Renal cortical epithelial cell (primary cell): ENCODE measurements at places on chromosomes 13 and 19. TPM values are rescaled to one million over a fixed set of nuclear protein-coding genes. Genes with fewer than 3 reads are reported as not detected.

DNA sequence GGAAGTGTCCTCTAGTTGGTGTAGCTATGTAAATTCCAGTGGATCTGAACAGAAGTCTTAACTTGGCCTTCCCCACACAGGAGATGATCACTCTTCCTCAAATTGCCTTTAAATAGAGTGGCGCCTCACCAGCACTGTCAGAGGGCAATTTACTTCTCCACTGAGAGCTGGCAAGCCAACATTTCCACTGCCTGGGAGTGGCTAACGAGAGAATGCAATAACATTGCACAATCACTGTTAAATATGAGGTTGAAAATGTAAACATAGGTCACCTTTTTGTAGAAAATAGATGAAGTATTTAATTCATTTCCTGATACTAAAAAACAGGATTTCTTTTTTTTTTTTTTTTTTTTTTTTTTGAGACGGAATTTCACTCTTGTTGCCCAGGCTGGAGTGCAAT is 55.4 kb upstream of the UBL3 start:
- peak; percentile 74 for DNase-seq

The LILRB3 gene
- not detected in 2 replicates for total RNA-seq

The ZSCAN4 gene
- not detected in 2 replicates for total RNA-seq

DNA sequence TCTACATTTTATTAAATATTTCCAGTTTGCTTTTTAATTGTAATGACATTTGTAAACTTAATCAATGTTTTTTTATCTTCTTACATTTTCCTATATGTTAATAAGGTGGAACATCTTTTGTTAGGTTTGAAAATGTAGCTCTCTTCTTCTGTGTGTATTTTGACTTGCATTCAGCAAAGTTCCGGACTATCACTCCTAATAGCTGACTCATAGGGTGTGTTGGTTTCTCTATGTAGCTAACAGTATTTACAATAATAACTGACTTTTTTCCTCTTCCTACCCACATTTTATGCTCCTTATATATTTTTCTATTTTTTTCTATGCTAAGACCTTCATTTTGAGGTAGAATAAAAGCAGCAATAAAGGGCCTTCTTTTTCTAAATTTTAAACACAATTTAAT is 28.1 kb downstream of the MYO16 start:
- DNase-seq = no peak

DNA sequence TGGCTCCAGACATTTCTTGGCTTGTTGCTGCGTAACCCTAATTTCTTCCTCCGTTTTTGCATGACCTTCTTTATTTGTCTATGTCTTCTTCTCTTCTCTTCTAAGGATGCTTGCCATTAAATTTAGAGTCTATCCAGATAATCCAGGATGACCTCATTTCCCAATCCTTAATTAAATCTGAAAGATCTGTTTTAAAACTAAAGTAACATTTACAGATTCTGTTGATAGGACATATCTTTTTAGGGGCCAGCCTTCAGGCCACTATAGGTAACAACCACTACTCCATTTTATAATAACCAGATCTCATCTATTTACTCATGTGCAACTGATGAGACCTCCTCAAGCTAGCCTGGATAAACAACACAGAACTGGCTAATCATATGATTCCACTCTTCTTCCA is 490.5 kb upstream of the SLC10A2 start:
- no peak for DNase-seq

The KANK2 gene
- 26.0 and 233 TPM in 2 replicates for total RNA-seq

DNA sequence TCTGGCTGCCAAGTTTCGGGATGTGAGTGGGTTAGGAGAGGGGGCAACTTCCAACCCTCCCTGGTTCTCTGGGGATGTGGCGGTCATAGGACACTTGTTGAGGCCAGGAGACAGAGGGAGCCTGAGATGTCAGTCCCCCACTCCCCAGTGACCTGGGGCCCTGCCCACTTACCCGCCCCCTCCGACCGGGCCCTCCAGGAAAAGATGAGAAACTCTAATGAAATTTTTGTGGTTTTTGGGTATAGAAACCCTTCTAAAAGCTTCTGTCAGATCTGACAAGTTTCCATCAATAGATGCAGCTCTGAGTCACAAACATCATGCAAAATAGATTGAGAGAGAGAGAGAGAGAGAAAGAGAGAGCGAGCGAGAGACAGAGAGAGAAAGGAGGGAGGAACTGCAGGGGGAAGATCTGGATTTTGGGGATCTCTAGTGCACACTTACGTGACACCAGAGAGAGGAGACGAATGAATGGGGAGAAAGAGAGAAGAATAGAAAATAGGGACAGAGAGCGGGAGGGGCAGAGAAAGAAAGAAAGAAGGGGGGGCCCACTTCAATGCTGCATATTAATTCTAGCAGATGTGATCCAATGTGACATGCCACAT is 94.0 kb downstream of the PTPRS start:
- no peak for DNase-seq

- peak; percentile 8 for DNase-seq
These were observed 743.8 kb upstream of the SLC10A2 start for GRCh38 chr13:103810026-103810425.

- no peak for DNase-seq
These were observed 3.6 kb downstream of the TPT1 start for GRCh38 chr13:45337395-45337794.

DNA sequence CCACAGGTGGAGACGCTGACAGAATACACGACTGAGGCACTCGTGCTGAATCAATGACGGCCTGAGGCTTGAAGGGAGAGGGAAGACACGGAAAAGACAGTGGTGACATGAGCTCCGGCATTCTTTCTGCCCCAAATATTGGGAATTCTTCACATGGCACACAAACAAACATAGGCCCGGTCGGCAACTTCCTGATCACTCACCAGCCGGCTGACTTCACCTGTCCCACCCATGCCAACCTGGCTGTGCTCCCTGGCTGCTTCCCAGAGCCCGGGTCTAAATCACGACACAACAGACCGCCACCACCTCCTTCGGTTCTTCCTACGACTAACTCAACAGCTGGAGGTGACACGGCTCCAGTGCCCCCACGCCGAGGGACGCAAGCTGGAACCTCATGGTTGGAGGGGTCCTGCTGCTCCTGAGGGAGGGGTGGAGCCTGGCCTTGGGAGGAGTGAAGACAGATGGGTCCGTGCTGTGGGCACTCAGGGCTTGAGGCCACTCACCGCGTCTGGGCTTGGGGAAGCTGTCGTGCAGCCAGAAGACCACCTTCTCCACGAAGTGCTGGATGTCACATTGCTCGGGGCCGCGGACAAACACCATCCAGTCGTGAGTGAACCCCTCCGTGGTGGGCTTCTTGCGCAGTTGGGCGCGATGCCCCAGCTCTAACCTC is 9.6 kb downstream of the MLLT1 start:
- no peak for DNase-seq

DNA sequence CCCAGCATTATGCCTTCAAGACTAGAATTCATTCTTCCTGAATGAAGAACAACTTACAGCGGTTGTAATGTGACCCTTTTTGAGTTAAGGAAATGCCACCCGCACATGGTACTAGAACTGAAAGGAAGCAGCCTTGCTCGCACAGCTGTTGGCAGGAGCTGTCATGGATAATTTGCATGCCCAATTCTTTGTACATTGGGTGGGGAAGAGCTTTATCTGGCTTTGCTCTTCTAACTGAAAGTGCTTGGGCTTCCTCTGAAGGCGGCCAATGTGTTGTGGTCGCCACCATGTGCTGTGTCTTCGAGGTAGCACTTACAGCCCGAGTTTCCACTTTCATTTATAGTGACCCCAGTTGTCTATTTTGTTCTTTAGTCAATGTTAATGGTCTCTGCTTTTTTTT is 3.4 kb downstream of the CCNE1 start:
- DNase-seq = no peak

- DNase-seq = peak; percentile 10
These were observed 967 bp downstream of the REXO1 start for GRCh38 chr19:1847348-1847683.

DNA sequence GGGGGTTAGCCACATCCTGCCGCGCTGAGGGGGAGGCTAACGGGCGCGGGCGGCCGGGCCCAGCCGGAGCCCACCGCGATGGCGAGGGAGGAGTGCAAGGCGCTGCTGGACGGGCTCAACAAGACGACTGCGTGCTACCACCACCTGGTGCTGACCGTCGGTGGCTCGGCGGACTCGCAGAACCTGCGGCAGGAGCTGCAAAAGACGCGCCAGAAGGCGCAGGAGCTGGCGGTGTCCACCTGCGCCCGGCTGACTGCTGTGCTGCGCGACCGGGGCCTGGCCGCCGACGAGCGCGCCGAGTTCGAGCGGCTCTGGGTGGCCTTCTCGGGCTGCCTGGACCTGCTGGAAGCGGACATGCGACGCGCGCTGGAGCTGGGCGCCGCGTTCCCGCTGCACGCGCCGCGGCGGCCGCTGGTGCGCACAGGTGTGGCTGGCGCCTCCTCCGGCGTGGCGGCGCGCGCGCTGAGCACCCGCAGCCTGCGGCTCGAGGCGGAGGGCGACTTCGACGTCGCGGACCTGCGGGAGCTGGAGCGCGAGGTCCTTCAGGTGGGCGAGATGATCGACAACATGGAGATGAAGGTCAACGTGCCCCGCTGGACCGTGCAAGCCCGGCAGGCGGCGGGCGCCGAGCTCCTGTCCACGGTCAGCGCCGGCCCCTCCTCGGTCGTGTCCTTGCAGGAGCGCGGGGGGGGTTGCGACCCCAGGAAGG is 692 bp downstream of the RGS9BP start:
- DNase-seq = no peak

The CEACAM20 gene
- not detected in 2 replicates for total RNA-seq

DNA sequence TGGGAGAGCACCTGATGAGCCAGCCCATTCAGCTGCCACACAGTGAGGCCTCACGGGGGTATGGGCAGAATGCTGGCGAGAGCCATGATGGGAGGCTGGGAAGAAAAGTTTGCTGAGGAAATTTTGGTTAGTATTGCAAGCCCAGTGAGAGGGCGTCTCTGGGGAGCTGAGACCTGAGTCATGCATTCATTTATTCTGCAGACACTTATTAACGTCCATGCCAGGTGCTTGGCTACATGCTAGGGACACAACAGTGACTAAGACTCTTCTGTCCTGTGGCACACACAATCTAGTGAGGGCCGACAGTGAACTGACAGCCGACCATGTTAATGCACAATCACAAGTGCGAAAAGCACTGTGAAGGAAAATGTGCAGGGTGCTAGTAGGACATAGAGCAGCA is 27.2 kb downstream of the WDR62 start:
- no peak for DNase-seq

DNA sequence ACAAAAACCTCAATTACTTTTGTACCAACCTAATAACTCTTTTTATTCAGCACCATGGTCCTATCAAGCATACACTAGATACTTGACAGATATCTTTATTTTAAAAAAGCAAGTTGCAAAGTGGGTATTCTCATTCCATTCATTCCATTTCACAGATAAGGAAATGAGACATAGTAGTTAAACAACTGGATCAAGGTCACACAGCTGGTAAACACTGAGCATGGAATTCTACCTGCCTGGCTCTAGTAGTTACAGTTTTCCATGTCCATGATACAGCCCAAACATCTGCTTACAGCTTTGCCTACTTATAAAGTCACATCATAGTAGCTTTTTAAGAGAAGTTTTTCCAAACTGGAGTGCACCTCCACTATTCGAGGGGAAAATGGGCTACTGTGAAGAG is 57.1 kb upstream of the SERTM1 start:
- no peak for DNase-seq

The FUT1 gene
- 0.05 and 3.0 TPM in 2 replicates for total RNA-seq

The ZNF541 gene
- total RNA-seq = not detected in 2 replicates

The BLVRB gene
- 43.0 and 59.6 TPM in 2 replicates for total RNA-seq

- no peak for DNase-seq
These were observed 21.4 kb downstream of the PPP2R1A start for GRCh38 chr19:52211203-52211602.

DNA sequence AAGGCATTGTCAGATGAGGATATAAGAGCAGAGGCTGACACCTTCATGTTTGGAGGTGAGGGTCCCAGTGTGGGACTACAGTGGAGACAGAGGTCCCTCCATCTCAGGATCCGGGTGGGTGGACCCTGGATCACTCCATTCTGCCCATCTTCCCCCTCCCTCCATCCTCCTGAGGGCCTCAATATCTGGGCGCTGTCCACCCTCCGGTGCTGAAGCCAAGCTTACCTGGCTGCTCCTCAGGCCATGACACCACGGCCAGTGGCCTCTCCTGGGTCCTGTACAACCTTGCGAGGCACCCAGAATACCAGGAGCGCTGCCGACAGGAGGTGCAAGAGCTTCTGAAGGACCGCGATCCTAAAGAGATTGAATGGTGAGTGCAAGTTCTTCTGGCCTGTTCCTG is 11.9 kb downstream of the CYP4F12 start:
- DNase-seq = no peak

DNA sequence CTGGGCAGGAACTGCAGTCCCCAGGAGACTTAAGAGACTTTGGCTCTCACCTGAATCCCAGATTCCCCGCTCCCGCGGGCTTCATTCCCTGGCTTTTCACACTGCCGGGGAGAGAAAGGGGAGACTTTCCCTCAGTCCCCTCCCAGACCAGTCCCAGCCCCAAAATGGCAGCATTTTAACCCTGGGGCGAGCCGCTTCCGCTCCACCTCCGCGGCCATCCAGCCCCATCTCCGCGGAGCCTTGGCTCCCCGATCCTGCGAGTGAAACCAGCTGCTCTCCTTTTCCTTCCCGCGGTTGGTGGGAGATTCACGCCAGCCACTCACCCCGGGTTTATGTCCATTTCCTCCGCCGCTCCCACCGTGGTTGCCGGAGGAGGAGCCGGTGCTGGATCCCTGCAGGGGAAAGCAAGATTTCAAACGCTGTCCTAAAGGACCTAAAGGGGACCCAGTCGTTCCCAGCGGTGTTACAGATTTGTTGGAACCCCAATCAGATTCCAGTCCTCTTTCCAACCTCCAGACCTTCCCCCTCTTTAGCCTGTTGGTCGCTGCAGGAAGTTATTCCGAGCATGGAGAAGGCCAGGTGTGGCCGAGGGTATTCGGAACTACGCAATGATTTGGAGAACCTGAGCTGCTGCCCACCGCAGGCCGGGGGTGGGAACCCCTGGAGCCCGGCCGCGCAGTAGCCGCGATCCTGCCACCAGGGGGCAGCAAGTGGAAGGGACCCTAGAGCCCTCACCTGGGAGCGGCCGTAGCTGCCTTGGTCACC is 3.4 kb downstream of the DMKN start:
- DNase-seq = peak; percentile 51

DNA sequence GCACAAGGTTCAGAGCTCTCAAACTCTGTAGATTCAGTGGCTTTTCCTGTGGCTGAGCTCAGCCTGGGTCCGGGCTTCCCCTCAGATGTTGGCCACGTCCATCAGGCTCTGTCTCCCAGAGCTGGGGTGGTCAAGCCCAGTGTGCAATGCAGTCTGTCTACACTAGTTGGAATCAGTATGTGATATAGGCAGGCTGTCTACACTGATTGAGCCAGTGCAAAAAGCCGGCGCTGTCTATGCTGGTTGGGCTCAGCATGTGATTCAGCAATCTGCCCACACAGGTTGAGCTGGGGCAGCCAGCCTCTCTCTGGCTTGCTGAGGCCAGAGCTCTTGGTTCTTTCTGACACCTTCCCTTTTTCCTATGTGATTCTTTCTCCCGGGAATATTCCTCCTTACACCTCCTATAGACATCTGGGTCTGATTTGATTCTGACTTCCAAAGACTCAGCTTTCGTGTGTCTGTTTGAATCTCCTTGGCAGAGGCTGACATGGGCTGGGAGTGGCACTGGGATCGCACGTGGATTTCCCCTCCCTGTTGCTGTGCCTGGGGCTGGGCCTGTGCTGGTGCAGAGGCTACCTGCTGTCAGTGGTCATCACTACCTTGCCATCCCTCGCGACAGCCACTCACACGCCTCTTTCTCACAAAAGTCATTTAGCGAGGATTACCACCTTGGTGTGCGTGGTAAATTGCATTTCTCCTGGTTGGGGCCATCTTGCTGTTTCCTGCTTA is 9.3 kb downstream of the CHST8 start:
- no peak for DNase-seq

GRCh38 chr19:3914199-3914598 is 18.7 kb upstream of the NMRK2 start:
- no peak for DNase-seq
